ENCODE measurements at places on chromosomes 2 and 18. TPM values are rescaled to one million over a fixed set of nuclear protein-coding genes. Genes with fewer than 3 reads are reported as not detected.

RNF152 gene
- 1.2 TPM for polyA plus RNA-seq

ABCB11 gene
- polyA plus RNA-seq, result 0.04 TPM

UGT1A3 gene
- 0.07 TPM for polyA plus RNA-seq

CCDC138 gene
- 2.8 TPM for polyA plus RNA-seq

SF3B1 gene
- 231 TPM for polyA plus RNA-seq

DSC3 gene
- 41.7 TPM for polyA plus RNA-seq

LDLRAD4 gene
- 0.79 TPM for polyA plus RNA-seq

SMAD4 gene
- 16.3 TPM for polyA plus RNA-seq

CIDEA gene
- polyA plus RNA-seq, result 0.79 TPM

CNGA3 gene
- 0.05 TPM for polyA plus RNA-seq

CCDC148 gene
- polyA plus RNA-seq, result 0.13 TPM

B3GNT7 gene
- polyA plus RNA-seq, result 1.6 TPM

KCNIP3 gene
- 2.0 TPM for polyA plus RNA-seq

Measured in esophagus (tissue), 2 donors.